K562 (cell line): ENCODE measurements at places on chromosomes 5 and 9. TPM values are rescaled to one million over a fixed set of nuclear protein-coding genes. Genes with fewer than 3 reads are reported as not detected.

MPDZ gene
- 5.7 and 6.1 TPM in 2 replicates for total RNA-seq

REXO4 gene
- total RNA-seq: 56.4 and 57.9 TPM in 2 replicates

RCL1 gene
- 46.4 and 47.5 TPM in 2 replicates for total RNA-seq

SLC23A1 gene
- total RNA-seq: 0.40 TPM in 1 of 2 replicates, not detected in the other

GLDC gene
- 0.27 and 0.60 TPM in 2 replicates for total RNA-seq

GRXCR2 gene
- total RNA-seq: not detected in 2 replicates

FNBP1 gene
- total RNA-seq: 8.5 and 10.7 TPM in 2 replicates

DNA sequence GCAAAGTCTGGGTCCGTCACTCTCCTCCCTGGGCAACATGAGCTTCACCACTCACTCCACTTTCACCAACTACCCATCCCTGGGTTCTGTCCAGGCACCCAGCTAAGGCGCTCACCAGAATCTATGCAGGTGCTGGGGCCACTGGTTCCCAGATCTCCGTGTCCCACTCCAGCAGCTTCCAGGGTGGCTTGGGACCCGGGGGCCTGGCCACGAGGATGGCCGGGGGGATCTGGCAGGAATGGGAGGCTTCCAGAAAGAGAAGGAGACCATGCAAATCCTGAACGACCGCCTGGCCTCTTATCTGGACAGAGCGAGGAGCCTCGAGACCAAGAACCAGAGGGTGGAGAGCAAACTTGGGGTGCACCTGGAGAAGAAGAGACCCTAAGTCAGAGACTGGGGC is 1611.0 kb upstream of the ACO1 start:
- H3K4me3 ChIP-seq: no peak overlapping the region
- no peak overlapping the region for H3K27ac ChIP-seq
- no peaks in the 10 kb centered on the region for H3K4me1 ChIP-seq
- no peaks in the 10 kb centered on the region for H3K36me3 ChIP-seq
- no peaks in the 10 kb centered on the region for H3K27me3 ChIP-seq

DNA sequence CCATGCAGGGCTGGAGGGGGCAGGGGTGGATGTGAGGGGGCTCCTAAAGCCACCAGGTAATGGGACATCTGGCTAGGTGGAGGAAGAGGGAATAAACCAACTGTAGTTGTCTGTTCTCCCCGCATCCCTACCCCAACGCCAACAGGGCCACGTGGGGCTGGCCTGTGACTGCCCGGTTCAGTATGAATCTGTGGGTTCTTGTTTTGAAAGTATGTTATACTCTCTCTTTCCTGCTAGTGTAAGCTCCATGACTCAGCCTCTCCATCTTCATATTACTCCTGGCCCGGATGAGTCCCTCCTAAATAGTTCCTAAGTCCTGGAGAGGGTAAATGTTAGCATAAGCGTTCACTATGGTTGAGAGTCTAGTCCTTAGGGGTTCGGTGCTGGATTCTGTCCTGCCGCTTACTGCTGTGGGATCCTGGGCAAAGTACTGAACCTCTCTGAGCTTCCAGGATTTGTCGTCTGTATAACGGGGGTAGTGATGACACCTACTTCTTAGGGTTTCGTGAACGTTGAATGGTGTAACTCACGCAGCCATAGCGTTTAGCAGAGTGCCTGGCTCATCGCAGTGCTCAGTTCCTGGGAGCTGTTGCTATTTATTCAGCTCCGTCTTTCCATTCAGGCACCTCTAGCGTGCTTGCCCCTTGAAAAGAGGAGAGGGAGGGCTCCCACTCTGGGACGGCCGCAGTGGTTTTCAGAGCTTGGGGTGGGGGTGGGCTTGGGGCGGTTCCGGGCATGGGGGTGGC is 28.8 kb downstream of the LHX2 start:
- peaks cover 12% of the 10 kb centered on the region for H3K4me1 ChIP-seq
- H3K4me3 ChIP-seq: no peak overlapping the region
- no peak overlapping the region for H3K27ac ChIP-seq

GRCh38 chr5:177094224-177095087 is 7.7 kb downstream of the FGFR4 start:
- no peak overlapping the region for H3K4me3 ChIP-seq
- no peak overlapping the region for H3K27ac ChIP-seq
- no peaks in the 10 kb centered on the region for H3K27me3 ChIP-seq
- DNase-seq: no peak

- no peak for DNase-seq
- peaks cover 78% of the 10 kb centered on the region for H3K36me3 ChIP-seq
- no peaks in the 10 kb centered on the region for H3K27me3 ChIP-seq
Observed at GRCh38 chr5:96742538-96742937, 65.2 kb downstream of the ERAP1 start.

DNA sequence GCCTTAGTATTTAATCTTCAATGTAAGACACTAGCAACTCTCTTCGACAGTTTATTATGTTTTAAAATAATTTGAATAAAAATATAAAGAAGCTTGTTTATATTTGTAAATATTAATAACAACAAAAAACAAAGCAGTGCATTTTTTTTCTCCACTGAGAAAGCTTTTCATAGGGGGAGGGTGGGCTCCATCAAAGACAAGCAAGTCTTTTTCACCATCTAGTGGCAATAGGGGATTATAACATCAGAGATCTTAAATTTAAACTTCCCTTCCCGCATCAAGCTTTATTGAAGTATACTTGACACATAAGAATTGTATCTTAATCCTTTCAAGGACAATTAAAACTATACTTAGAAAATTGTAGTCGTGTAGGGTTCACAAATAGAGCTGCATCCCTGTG is 9.3 kb upstream of the OR13F1 start:
- no peaks in the 10 kb centered on the region for H3K27me3 ChIP-seq
- H3K4me3 ChIP-seq: no peak overlapping the region
- no peak for DNase-seq
- no peaks in the 10 kb centered on the region for H3K36me3 ChIP-seq
- no peaks in the 10 kb centered on the region for H3K4me1 ChIP-seq

DNA sequence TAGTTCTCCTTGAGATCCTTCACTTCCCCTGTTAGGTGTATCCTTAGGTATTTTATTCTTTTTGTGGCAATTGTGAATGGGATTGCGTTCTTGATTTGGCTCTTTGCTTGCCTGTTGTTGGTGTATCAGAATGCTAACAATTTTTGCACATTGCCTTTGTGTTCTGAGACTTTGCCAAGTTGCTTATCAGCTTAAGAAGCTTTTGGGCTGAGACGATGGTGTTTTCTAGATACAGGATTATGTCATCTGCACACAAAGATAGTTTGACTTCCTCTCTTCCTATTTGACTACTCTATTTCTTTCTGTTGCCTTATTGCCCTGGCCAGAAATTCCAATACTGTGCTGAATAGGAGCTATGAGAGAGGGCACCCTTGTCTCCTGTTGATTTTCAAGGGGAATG is 609.4 kb upstream of the COX7C start:
- H3K4me3 ChIP-seq: no peak overlapping the region
- H3K27me3 ChIP-seq: no peaks in the 10 kb centered on the region
- no peaks in the 10 kb centered on the region for H3K4me1 ChIP-seq
- no peak for DNase-seq
- H3K36me3 ChIP-seq: no peaks in the 10 kb centered on the region

DNA sequence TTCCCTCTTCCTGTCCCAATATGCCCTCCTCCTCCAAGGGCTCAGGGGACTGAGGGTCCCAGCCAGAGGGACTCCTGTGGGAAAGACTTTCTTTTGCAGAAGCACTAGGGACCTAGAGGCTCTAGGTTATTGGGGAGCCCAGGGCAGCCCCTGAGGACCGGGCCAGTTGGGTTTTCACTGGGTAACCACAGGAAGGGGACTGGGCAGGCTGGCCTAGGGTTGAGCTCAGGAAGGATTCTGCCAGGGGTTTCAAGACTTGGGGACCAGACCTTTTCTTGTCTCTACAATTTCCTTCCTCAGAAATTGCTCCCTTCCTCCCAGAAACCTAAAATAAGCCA is 24.4 kb upstream of the HMCN2 start:
- H3K36me3 ChIP-seq: no peaks in the 10 kb centered on the region
- H3K27ac ChIP-seq: no peak overlapping the region
- DNase-seq: no peak
- no peak overlapping the region for H3K4me3 ChIP-seq
- H3K4me1 ChIP-seq: peaks cover 28% of the 10 kb centered on the region

DNA sequence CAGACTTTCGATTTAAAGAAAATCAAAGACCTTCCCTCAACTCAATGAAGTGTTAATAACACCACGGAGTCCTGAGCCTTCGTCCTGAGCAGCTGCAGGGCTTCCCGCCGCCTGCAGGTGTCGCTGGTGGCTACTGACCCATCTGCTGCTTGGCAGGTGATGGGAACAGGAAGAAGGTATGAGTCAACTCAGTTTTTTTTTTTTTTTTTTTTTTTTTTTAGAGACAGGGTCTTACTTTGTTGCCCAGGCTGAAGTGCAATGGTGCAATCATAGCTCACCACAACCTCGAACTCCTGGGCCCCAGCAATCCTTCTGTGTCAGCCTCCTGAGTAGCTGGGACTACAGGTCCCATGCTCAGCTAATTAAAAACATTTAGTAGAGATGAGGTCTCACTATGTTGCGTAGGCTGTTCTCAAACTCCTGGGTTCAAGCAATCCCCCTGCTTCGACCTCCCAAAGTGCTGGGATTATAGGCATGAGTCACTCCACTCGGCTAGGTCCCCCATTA is 185.7 kb upstream of the IL12B start:
- H3K36me3 ChIP-seq: no peaks in the 10 kb centered on the region
- H3K27ac ChIP-seq: no peak overlapping the region
- 0 out of 3 replicates have a peak, but pooled peaks cover 4% of the 10 kb centered on the region for H3K27me3 ChIP-seq
- peak; percentile 75 for DNase-seq

DNA sequence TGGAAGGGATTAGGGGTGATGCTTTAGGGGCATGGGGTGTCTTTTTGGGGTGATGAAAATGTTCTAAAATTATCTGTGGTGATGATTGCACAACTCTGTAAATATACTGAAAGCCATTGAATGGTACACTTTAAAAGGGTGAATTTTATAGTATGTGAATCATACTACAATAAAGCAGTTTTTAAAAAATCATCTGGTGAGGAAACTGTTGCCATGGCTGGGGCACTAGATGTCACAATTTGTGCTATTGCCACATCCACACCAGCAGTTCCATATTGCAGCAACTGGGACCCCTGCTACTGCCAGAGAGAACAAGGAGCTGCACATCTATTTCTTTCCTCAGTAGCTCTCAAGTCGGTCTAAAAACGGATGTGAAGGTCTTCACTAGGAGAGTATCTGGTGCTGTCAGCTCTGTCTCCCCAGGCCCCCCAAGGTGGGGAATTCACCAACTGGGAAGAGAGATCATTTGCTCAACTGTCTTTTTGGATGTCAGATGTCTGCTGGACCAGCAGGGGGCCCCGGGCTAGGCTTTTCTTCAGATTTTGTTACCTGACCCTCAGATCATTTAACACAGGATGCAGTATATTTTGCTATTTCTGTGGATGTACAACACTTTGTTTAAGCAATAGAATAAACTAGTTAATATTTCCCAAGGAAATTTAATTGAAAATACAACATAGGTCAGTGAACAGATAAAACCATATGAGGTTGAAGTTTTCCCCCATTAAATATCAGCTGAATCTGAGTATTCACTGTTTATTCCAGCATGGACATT is 13.2 kb downstream of the CMYA5 start:
- no peak overlapping the region for H3K4me3 ChIP-seq
- H3K27ac ChIP-seq: no peak overlapping the region
- DNase-seq: peak; percentile 44

- no peak for DNase-seq
- H3K4me3 ChIP-seq: no peak overlapping the region
- no peaks in the 10 kb centered on the region for H3K4me1 ChIP-seq
- no peaks in the 10 kb centered on the region for H3K36me3 ChIP-seq
Observed at GRCh38 chr9:1008216-1008615, 31.8 kb downstream of the DMRT3 start.

DNA sequence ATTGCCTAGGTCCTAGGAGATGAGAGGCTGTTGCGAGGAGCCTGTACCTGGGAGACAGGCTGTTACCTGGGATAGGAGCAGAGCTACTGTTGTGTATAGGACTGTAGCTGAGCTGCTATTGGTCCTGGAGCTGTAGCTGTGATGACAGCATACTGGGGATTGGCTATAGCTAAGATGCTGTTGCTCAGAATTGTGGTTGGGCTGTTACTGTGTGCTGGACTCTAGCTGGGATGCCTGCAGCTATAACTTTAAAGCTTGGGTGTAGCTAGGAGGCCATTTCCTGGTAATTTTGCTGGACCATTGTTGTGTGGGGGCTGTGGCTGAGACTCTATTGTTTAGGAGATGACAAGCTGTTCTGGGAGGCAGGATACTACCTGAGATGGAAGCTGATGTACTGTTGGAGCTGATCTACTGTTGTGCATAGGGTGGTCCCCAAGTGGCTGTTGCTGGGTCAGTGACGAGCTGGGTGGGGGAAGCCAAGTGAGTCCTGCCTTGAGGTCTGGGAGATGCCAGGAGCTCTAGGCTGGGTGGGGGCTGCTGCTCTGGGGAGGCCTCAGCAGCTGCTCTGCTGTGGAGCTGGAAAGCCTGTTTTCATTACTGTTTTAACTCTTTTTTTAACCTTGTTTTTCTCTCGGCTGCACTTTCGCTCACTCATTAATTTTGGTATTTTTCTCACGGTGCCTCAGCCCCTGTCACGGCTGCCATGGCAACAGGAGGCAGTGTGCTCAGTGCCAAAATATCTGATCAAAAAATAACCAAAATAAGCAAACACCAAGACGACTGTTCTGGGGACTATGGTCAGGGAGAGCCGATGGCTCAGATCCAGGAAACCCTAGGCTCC is 3.0 kb upstream of the PCDH1 start:
- H3K36me3 ChIP-seq: no peaks in the 10 kb centered on the region
- H3K4me1 ChIP-seq: peaks cover 41% of the 10 kb centered on the region
- no peak overlapping the region for H3K27ac ChIP-seq
- peaks cover 57% of the 10 kb centered on the region for H3K27me3 ChIP-seq
- no peak for DNase-seq

DNA sequence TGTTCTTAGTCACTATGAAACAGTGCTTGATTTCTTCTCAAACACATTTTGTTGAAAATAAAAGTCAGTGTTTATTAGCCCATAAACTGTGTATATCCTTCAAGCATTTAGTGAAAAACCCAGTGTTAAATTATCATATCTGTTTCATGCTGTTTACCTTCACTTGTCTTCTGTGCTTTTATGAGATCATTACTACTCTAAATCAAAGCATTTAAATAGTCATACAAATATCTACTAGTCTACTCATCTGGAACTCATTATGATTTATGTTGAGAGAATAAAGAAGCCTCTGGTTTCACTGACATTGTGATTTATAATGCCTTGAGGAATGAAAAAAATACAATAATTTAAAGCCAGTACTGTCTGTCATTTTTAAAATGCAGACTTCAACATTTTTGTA is 366.5 kb downstream of the SLCO4C1 start:
- H3K4me3 ChIP-seq: no peak overlapping the region
- no peak overlapping the region for H3K27ac ChIP-seq
- no peak for DNase-seq
- H3K4me1 ChIP-seq: no peaks in the 10 kb centered on the region
- H3K36me3 ChIP-seq: no peaks in the 10 kb centered on the region
- no peaks in the 10 kb centered on the region for H3K27me3 ChIP-seq

DNA sequence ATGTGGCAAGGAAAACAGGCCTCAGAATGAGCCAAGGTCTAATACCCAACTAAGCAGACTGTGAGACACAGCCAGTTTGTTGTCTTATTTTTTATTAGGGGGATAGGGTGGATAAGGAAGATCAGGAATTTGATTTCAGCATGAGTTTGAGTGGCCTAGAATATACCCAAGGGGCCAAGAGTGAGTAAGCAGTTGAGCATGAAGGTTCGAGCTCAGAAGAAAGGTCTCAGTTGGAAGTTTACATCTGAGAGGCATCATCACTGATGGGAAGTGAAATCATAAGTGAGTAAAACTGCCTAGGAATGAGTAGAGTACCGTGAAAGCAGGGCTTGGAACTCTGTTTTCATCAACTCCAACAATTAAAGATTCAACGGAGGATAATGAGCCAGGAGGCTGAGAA is 12.6 kb downstream of the PSMD5 start:
- H3K27ac ChIP-seq: no peak overlapping the region
- no peak overlapping the region for H3K4me3 ChIP-seq
- no peaks in the 10 kb centered on the region for H3K4me1 ChIP-seq
- DNase-seq: no peak
- no peaks in the 10 kb centered on the region for H3K27me3 ChIP-seq
- H3K36me3 ChIP-seq: peaks cover 88% of the 10 kb centered on the region
